Hair follicular keratinocyte (primary cell): ENCODE measurements at places on chromosomes 1 and 21. TPM values are rescaled to one million over a fixed set of nuclear protein-coding genes. Genes with fewer than 3 reads are reported as not detected.

Gene FCAMR
- not detected in 2 replicates for total RNA-seq

Gene LCE1B
- 0.11 TPM in 1 of 2 replicates, not detected in the other for total RNA-seq

Gene PLK3
- 34.4 and 75.1 TPM in 2 replicates for total RNA-seq

Gene CD247
- not detected in 2 replicates for total RNA-seq

Gene YIPF1
- 12.0 and 26.4 TPM in 2 replicates for total RNA-seq

Gene TNFRSF9
- total RNA-seq = 0.16 TPM in 1 of 2 replicates, not detected in the other

Gene CFAP107
- not detected in 2 replicates for total RNA-seq

Gene GJC2
- 0.38 and 0.86 TPM in 2 replicates for total RNA-seq

Gene LEFTY1
- total RNA-seq = not detected in 2 replicates

Gene BARHL2
- total RNA-seq = not detected in 2 replicates

Gene IL19
- not detected in 2 replicates for total RNA-seq

Gene FMO1
- not detected in 2 replicates for total RNA-seq

Gene IQGAP3
- 13.4 and 25.3 TPM in 2 replicates for total RNA-seq

Gene FAM163A
- total RNA-seq = not detected in 2 replicates

Gene PPM1J
- total RNA-seq = 6.6 and 18.3 TPM in 2 replicates

Gene S100A14
- 1,521 and 2,019 TPM in 2 replicates for total RNA-seq

Gene RIPPLY3
- 0.47 and 0.53 TPM in 2 replicates for total RNA-seq

Gene OR2L13
- total RNA-seq = 0.08 and 0.23 TPM in 2 replicates

Gene CD52
- 0.55 TPM in 1 of 2 replicates, not detected in the other for total RNA-seq

Gene OR14K1
- total RNA-seq = not detected in 2 replicates

Gene CFHR5
- total RNA-seq = not detected in 2 replicates

Gene YBX1
- total RNA-seq = 911 and 1,172 TPM in 2 replicates

Gene SLC1A7
- not detected in 2 replicates for total RNA-seq
